ENCODE measurements at places on chromosomes 2 and 18.

- no peak overlapping the region for H3K27ac ChIP-seq
- peaks cover 16% of the 10 kb centered on the region for H3K36me3 ChIP-seq
- no peaks in the 10 kb centered on the region for H3K4me1 ChIP-seq
- H3K27me3 ChIP-seq, result no peaks in the 10 kb centered on the region
Measured at GRCh38 chr2:37283207-37283606, 41.4 kb downstream of the PRKD3 start.

GRCh38 chr18:61333746-61334490, 688 bp downstream of the CDH20 start:
- no peak overlapping the region for H3K4me3 ChIP-seq
- H3K36me3 ChIP-seq, result no peaks in the 10 kb centered on the region
- DNase-seq, result no peak
- no peak overlapping the region for H3K27ac ChIP-seq
- no peaks in the 10 kb centered on the region for H3K4me1 ChIP-seq

GRCh38 chr18:45415614-45416013, 199.7 kb upstream of the SLC14A2 start:
- DNase-seq, result no peak
- H3K27ac ChIP-seq, result no peak overlapping the region
- H3K36me3 ChIP-seq, result no peaks in the 10 kb centered on the region

DNA sequence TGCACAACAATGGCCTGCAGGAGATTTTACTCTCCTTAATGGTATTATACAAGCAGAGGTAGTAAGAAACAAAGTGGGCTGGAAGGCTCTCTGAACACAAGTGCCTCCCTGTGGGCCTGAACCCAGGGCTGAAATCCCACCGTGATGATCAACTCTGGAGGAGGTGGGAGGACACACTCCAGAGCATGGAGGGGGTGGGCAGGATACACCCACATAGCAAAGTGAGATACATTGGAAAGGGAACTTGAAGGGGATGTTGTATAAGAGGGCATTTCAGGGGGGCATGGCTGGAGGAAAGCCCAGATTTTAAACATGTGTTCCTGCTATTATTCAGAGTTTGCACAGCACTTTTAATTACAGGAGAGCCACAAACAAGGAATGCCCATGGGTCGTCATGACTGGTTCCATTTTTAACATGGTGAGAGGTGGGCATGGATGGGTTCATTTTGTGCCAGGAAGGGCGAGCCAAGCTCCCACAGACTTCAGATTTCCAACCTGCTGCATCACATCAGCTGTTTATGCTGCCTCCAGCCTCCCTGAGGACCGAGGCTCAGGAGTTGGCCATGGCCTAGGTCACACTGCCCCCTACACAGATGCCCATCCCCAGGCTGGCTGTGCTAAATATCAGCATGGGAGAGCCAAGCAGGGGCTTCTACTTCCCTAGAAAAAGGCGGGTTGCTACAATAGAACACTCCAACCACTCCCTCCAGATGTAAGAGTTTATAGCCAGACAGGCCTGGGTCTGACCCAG, 416.2 kb upstream of the ID2 start:
- H3K4me1 ChIP-seq, result peaks cover 12% of the 10 kb centered on the region
- peaks cover 13% of the 10 kb centered on the region for H3K27me3 ChIP-seq
- no peaks in the 10 kb centered on the region for H3K36me3 ChIP-seq
- H3K4me3 ChIP-seq, result no peak overlapping the region
- no peak overlapping the region for H3K27ac ChIP-seq

- H3K27me3 ChIP-seq, result peaks cover 8% of the 10 kb centered on the region
- H3K27ac ChIP-seq, result no peak overlapping the region
- no peaks in the 10 kb centered on the region for H3K4me1 ChIP-seq
- DNase-seq, result no peak
- H3K36me3 ChIP-seq, result no peaks in the 10 kb centered on the region
- no peak overlapping the region for H3K4me3 ChIP-seq
Measured at GRCh38 chr2:201673546-201673945, 24.9 kb downstream of the MPP4 start.

DNA sequence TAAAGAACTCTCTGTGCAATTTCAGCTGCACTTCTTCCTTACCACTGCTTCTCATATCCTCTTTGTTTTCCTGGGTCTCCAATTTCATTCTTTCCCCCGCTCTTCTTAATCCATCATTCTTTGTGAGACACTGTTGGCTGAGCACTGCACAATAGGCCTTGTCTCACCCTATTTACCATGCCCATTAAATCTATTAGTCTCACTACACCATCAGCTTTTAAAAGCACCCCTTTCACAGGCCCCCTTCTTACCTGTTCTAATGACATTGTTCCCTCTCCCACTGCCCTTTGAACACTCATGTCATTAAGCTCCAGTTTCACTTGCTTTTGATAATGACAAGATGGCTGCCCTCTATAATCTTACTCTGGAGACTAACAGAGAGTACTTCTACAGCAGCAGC, 404.1 kb upstream of the ACVR2A start:
- H3K27me3 ChIP-seq, result peaks cover 2% of the 10 kb centered on the region
- DNase-seq, result no peak
- H3K27ac ChIP-seq, result no peak overlapping the region
- no peaks in the 10 kb centered on the region for H3K36me3 ChIP-seq
- H3K4me3 ChIP-seq, result no peak overlapping the region

GRCh38 chr2:199979832-199980628, 24.6 kb downstream of the MAIP1 start:
- H3K27me3 ChIP-seq, result no peaks in the 10 kb centered on the region
- H3K4me3 ChIP-seq, result no peak overlapping the region
- peaks cover 4% of the 10 kb centered on the region for H3K36me3 ChIP-seq
- H3K4me1 ChIP-seq, result peaks cover 21% of the 10 kb centered on the region
- no peak overlapping the region for H3K27ac ChIP-seq

DNA sequence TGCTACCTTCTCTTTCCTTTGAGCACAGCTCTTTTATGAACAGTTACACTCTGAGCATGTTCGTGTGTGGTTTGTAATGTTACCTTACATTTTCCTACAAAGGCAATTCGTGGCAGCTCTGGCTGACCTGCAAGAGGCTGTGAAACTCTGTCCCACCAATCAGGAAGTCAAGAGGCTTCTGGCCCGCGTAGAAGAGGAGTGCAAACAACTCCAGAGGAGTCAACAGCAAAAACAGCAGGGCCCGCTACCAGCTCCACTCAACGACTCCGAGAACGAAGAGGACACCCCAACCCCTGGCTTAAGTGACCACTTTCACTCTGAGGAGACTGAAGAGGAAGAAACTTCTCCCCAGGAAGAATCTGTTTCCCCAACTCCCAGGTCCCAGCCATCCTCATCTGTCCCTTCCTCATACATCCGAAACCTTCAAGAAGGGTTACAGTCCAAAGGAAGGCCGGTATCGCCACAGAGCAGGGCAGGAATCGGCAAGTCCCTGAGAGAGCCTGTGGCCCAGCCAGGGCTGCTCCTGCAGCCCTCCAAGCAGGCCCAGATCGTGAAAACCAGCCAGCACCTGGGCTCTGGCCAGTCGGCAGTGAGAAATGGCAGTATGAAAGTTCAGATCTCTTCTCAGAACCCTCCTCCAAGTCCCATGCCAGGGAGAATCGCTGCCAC, 56.9 kb downstream of the WDSUB1 start:
- no peaks in the 10 kb centered on the region for H3K27me3 ChIP-seq
- peaks cover 4% of the 10 kb centered on the region for H3K36me3 ChIP-seq
- H3K27ac ChIP-seq, result no peak overlapping the region
- peaks cover 43% of the 10 kb centered on the region for H3K4me1 ChIP-seq
- H3K4me3 ChIP-seq, result no peak overlapping the region

DNA sequence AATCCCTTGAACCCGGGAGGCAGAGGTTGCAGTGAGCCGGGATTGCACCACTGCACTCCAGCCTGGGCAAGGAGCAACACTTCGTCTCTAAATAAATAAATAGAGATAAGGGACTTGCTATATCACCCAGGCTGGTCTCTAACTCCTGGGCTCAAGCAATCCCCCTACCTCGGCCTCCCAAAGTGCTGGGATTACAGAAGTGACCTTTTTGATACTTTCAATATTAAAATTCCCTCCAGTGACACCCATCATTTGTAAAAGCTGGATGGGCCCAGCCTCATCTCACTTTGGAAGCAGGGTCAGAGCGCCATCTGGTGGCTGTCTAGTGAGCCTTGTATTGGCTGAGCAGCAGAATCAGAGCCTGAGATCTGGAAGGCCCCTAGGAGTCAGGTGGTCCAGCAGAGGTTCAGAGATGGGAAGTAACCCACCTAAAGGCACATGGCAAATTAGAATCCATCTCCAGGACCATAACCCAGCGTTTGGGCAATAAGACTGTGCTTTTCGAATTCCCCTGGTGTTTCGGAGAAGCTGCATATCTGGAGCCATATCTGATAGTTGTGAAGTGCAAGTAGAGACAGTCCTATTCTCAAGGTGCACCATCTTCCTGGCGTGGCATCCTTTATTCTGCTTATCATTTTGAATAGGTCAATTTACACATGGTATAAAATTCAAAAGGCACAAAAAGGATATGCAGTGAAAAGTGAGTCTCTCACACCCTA, 18.3 kb upstream of the SLC35F6 start:
- no peaks in the 10 kb centered on the region for H3K36me3 ChIP-seq
- peak; percentile 88 for DNase-seq
- H3K27me3 ChIP-seq, result no peaks in the 10 kb centered on the region
- H3K27ac ChIP-seq, result no peak overlapping the region

GRCh38 chr2:200379481-200380090, 73.1 kb downstream of the SPATS2L start:
- H3K36me3 ChIP-seq, result peaks cover 14% of the 10 kb centered on the region
- peaks cover 75% of the 10 kb centered on the region for H3K4me1 ChIP-seq

DNA sequence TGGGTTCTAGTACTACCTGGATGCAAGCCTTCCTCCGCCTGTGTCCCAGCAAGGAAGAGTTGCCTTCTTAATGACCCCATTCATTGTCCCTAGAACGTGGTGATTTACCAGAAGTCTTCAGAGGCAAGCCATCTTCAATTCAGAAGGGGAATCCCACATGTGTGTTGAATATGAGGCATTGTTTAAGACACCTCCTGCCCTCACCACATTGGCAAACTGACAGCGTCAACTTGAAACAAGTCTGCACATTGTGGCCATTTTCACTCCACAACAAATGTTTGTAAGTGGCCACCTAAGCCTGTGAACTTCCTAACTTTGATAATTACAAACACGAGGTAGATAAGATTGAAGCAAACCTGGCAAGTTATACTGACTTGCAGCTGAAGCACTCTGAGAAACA, 83.7 kb downstream of the TCF7L1 start:
- no peak overlapping the region for H3K4me3 ChIP-seq
- H3K36me3 ChIP-seq, result no peaks in the 10 kb centered on the region
- peaks cover 32% of the 10 kb centered on the region for H3K27me3 ChIP-seq
- no peaks in the 10 kb centered on the region for H3K4me1 ChIP-seq
- no peak overlapping the region for H3K27ac ChIP-seq

- H3K36me3 ChIP-seq, result peaks cover 5% of the 10 kb centered on the region
- no peaks in the 10 kb centered on the region for H3K27me3 ChIP-seq
- no peak overlapping the region for H3K27ac ChIP-seq
- peaks cover under 1% of the 10 kb centered on the region for H3K4me1 ChIP-seq
- DNase-seq, result no peak
Measured at GRCh38 chr2:201768918-201769317, 11.8 kb downstream of the ALS2 start.

DNA sequence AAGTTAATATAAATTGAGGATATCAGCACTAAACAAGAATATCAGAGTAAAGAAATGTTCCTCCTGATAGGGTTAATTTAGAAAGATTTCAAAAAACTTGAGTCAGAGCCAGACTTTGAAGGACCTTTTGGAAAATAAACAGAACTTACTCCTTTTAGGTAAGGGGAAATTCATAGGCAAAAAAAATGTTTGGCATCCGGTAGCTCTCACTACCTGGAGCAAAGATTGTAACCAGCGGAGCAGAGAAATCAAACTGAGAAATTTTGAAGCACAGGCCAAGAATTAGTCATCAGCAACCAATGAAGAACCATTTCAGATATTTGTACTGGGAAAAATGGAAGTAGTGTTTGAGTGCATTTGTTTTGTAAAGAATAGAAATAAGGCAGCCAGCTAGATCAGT, 113.0 kb downstream of the ICA1L start:
- no peak overlapping the region for H3K27ac ChIP-seq
- DNase-seq, result no peak
- H3K4me1 ChIP-seq, result peaks cover 23% of the 10 kb centered on the region

DNA sequence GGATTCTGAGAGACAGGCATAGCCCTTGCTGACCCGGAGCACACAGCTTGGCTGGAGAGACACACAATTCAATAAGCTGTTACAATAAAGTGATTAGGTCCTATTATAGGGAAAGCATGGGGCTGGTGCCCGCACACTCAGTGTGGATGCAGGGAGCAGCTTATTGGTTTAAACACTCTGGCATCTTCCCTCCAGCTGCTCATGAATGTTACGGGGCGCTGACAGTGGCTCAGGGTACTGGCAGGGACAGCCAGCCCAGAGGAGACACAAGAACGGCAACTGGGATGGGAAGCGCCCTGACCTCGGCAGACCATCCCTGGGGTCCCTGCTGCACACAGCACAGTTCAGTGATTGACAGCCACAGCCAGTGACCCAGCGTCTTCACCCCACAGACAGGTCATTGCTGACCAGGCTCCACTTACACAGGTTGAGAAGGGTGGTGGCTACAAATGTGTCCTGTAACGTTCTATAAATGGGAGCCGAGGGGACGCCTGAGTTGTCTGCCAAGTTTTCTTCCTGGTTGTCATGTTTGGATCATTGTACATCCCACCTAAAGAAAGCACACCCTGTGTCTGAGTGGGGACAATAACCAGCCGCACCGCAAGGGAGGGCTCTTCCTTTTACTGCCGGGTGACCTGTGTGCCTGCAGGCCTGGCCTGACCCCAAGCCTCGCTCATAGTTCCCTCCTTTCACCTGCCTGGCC, 60.3 kb downstream of the SH3BP4 start:
- no peaks in the 10 kb centered on the region for H3K4me1 ChIP-seq
- no peak overlapping the region for H3K4me3 ChIP-seq
- H3K36me3 ChIP-seq, result no peaks in the 10 kb centered on the region
- no peak overlapping the region for H3K27ac ChIP-seq
- H3K27me3 ChIP-seq, result no peaks in the 10 kb centered on the region
- no peak for DNase-seq

GRCh38 chr18:79788734-79789085, 9.0 kb upstream of the KCNG2 start:
- H3K36me3 ChIP-seq, result peaks cover 4% of the 10 kb centered on the region
- no peak overlapping the region for H3K27ac ChIP-seq
- H3K4me1 ChIP-seq, result peaks cover 2% of the 10 kb centered on the region
- peaks cover 54% of the 10 kb centered on the region for H3K27me3 ChIP-seq
- H3K4me3 ChIP-seq, result no peak overlapping the region

DNA sequence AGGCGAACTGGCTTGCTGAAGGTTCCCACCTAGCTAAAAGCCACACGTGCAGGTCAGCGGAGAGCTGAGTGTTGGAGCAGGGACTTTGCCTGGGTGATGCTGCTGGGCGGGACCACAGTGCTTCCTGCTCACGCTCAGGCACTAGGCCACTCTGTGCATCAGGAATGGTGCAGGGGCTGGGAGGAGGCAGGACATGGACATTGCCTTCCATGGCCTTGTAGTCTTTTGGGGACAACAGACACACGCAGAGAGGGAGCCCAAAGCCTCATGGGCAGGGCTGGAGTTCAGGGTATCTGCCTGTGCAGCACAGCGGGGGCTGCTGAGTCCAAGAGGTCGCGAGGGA, 207.2 kb downstream of the ZBTB7C start:
- no peak overlapping the region for H3K4me3 ChIP-seq
- H3K4me1 ChIP-seq, result no peaks in the 10 kb centered on the region
- H3K27me3 ChIP-seq, result peaks cover 11% of the 10 kb centered on the region
